ENCODE measurements at places on chromosomes 1 and 21.

DNA sequence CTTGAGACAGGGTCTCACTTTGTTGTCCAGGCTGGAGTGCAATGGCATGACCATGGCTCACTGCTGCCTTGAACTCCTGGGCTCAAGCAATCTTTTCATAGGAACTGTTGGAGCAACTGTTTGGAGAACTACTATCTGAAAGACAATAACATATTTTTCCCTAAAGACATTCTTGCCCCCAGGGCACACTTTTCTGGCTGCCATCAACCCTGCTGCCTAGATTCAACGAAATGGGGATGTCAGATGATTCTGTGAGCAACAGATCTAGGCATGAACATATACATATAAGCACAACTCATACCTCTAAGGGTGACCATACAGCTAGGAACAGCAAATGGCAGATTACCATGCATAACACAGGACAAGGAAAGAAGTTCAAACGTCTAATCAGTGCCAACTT is 27.4 kb downstream of the JAK1 start:
- no peak for DNase-seq

DNA sequence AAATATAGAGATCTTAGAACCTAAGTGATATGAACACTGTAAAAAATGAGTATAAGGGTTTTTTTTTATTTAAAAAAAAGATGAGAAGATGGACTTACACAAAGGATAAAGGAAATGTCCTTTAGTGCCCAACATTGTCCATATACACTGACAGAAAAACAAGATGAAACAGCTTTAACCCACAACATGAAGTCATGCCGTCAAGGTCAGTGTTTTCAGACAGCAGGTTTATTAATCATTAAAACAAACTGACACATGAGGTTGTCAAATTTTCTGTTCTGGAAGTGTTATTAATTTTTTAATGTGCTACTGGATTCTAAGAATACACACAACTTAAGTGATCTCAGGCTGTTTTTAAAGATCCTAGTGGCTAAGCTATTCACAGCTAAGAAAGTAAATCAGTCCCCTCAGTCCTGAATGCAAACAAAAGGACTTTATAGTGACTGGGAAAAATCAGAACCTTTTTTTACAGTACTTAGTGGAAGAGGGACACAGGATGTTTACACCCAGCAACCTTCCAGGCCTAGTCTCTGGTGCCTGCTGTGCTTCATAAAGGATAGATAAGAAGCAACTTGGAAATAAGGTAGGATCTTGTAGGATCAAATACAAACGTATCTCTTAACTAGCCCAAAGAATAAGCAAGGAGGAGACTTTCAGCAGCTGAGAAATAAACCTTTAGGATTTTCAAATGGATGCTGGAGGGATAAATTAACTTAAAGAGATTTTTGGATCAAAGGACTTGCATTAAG is 21.9 kb upstream of the PKN2 start:
- no peak for DNase-seq

GRCh38 chr1:87743256-87743655 is 414.6 kb downstream of the LMO4 start:
- no peak for DNase-seq

DNA sequence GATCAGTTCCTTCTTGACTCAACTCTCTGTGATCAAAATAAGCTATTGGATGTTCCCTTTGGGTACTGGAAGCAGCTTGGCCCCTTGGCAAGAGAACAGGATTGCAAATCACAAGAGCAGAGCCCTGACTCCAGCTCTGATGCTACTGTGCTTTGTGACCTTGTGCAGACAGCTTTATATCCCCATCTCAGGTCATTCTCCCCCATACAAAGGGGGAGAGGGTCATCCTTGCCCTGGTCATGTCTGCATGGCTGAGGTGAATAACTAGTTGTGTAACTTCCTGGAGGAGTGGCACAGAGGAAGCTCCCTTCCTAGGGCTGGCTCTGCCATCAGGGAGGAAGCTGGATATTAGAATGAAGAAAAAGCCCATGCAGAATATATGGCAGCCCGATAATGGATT is 142.9 kb downstream of the DHRS3 start:
- no peak for DNase-seq

DNA sequence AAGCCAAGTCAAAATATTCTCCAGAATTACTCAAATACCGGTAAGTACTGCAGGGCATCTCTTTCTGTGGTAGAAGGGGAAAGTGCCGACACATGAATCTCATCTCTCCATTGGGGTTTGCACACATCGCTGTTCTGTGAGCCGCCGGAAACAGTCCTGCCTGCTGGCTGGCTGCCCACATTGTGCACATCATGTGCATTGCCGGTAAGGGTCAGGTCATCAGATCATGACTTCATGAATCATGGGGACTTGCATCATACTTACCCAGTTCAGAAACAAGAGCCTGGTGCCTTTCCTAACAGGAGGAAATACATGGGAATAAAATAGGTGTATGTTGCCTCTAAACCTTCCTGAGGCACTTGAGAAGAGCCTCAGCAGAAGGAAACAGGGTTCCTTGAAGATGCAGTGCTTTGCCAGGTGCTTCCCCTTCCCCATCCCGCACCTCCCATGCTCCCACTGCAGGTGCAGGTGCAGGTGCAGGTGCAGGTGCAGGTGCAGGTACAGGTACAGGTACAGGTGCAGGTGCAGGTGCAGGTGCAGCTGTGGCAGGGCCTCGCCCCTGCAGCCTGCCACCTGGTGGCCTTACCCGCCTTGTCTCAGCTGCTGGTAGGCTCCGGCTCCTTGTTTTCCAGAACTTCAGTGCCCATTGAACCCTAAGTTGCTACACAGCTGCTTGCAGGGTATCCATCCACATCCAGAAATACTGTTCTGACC is 26.5 kb downstream of the GPR137B start:
- no peak for DNase-seq

DNA sequence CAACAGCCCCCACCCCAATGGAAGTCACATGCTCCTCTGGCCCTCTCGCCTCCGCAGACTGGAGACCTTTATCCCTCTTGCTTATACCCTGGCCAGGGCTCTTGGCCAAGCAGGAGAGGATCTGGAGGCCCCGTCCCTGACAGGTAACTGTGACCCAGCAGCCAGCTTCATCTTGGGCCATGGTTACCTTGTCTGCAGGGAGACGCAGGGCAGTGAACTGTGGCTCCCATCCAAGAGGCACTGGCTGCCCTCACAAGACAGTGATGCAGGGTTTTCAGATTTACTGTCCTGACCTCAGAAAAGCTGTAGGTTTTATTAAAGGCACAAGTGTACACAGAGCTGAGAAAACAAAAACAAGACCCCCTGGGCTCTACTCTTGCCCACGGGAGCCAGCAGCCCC is 96.7 kb upstream of the KLHDC7A start:
- DNase-seq: no peak

- no peak for DNase-seq
These were observed 126.1 kb downstream of the MAP3K21 start for GRCh38 chr1:233453433-233454200.

GRCh38 chr1:226618380-226618779 is 69.8 kb downstream of the STUM start:
- no peak for DNase-seq

GRCh38 chr1:150961756-150962155 is 12.9 kb downstream of the CERS2 start:
- DNase-seq: no peak

- DNase-seq: no peak
These were observed 258.0 kb upstream of the VAMP3 start for GRCh38 chr1:7513081-7513480.

DNA sequence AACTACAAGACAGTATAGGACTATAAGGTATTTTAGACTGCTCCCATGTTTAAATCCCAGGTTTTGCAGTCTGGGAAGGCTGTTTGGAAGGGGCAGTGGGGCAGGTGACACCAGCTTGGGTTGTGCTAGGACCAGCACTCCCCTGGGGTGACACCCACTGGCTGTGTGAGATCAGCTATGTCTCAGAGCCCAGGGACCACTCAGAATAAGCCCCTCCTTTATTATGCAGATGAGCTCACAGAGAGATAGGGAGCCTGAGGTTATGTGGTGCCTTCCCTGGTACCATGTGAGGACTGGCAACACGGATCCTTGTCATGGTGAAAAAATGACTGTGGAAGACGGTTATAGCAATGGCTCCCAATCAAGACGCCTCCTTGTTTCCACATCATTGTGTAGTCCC is 71.0 kb downstream of the NENF start:
- DNase-seq: no peak

GRCh38 chr1:180586671-180587155 is 27.9 kb downstream of the OVAAL start:
- DNase-seq: no peak

DNA sequence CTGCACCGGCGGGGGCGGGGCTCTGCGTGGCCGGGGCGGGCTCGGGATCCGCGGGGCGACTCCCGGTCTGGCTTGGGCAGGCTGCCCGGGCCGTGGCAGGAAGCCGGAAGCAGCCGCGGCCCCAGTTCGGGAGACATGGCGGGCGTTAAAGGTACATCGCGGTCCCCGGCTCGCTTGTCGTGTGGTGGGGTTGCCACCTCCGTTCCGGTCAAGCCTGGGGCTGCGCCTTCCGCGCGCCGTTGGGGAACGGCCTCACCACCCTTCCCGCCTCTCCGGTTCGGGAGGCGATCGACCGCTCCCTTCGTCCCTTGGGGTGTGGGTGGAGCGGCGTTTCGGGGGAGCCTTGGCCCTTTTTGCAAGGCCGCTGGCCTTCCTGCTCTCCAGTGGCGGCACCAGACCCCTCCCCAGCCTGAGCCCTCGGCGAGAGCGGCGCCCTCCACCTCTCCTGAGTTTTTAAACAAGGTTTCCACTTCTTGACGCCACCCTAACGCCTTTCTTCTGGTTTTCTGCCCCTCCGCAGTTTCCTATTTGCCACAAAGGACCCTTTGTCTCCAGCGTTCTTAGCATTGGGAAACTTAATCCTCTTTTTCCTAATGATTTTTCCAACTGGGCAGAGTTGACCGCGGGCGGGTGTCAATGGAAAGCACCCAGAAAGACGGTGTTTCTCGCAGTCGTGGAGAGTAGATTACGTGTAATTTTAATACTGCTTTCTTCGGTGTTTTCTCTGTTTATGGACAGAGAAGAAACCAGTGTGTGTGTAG is at the start of the genes LEPR and LEPROT:
TSS of gene LEPR (plus strand) at position 79 of the 761 bp plus-strand sequence. CDS start 144,898 bp downstream, outside the sequence.
TSS of gene LEPROT (plus strand) at position 79 of the 761 bp plus-strand sequence. CDS start at position 136, 57 bp downstream.
- DNase-seq: no peak

DNA sequence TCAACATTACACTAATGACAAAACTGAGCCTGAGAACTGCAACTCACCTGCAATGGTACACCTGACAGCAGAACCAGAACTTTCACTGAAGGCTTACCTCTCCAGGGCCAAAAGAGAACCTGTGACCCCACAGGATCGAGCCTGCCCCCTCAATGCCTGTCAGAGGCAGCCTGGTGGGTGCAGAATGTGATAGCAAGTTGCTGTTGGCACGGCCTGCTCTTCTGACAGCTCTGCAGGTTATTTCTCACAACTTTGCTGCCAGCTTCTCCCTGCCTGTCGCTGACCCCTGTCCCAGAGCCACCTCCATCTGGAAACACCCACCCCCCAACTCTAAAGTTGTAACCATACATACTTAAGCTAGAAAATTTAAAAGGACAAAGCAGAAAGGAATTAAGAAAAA is 35.2 kb downstream of the HIVEP3 start:
- DNase-seq: no peak

- DNase-seq: no peak
These were observed 55.0 kb upstream of the PAX7 start for GRCh38 chr1:18575620-18576019.

DNA sequence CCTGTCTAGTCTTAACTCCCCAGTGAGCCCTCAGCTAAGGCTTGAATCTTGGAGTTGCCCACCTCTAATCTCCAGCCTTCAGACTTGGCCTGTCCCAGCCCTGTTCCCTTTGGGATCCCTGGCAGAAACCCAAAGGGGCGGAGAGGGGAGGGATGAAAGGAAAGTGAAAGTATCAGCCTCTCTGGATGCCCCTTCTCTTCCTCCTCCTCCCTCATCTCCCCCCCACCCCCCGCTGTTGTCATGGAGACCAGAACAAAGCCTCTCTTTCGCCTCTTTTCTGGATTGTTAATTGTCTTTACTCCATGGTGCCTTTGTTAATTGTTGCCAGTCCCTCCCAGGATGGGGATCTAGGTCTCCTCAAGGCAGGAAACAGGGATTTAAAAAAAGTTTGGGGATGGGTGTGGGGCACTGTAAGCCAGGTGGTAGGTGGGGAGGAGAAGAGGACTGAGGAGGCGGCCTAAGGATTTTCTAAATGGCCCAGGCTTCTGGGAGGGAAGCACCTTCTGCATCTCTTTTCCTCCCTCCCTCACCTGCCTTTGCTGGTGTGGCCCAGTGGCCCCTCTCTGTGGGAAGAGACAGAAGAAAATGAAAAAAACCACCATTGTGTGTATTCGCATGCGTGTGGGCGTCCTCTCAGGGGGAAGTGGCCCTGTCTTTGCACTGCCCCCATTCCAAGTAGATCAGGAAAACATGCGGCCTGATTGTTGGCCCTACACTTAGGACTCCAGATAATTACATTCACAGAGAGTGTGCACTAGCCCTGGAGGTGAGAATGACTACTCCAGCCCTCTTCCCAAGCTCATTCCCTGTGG is 7.5 kb upstream of the SOX13 start:
- DNase-seq: peak; percentile 91

- DNase-seq: no peak
These were observed 1038.9 kb downstream of the BRINP3 start for GRCh38 chr1:189438808-189439207.

DNA sequence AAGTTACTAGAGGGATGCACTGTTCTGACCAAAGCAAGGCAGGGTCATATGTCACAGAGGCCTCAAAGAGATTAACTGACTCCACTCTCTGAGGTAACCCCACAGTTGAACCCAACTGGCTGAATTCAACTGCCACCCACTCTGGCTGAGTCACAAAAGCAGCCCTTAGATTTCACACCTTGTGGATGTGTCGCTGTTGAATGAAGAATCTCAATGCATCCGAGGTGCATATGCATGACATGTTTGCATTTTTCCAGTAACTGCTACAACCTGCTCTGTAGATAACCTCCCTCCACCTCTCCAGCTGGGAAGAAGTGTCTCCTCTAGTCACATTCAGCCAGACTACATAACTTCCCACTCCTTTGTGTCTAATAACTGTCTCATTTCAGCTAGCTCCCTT is 27.9 kb upstream of the KIF21B start:
- peak; percentile 64 for DNase-seq

DNA sequence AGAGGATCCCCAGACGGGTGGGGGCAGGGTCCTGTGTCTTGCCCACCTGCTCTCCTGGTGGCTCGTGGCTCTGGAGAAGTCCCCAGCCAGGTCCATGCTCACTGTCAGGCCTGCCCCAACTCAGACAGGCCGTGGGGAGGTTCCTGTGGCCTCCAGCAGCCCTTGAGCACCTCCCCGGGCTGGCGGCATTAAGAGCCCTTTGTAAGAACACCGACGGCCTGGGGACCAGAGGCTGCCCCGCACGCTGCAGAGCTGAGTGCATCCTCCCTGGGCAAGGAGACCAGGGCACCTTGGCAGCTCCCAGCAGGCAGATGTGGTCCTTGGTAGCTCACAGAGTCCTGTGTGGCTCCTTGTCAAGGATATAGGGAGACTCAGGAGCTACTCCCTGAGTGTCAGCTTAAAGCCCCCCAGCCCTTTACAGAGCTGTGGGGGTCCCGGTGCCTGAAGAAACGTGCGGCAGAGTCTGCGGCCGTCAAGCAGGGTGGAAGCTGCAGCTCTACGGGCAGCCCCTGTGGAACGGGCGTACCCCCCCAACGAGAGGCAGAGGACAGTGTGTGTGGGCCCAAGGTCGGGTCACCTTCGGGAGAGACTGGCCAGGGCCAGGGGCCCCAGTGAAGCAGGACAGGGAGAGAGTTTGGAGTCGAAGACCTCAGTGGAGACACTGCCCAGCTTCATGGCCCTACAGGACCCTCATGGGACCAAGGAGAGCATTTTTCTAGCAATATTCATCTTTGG is 118.6 kb downstream of the PRDM16 start:
- no peak for DNase-seq

GRCh38 chr21:34790341-34790740 is 121.5 kb downstream of the CLIC6 start:
- no peak for DNase-seq

GRCh38 chr21:35738347-35738961 is 321.9 kb downstream of the SETD4 start:
- no peak for DNase-seq
